H9 (cell line): ENCODE measurements at places on chromosomes 3 and 15.
A peak's percentile ranks its signal among the peaks of the same experiment; 100 is the strongest.

GRCh38 chr15:92268900-92269299 is 124.8 kb upstream of the ST8SIA2 start:
- DNase-seq = peak; percentile 39

GRCh38 chr3:33007776-33008175 is 56.3 kb downstream of the CCR4 start:
- DNase-seq = no peak

GRCh38 chr3:16520241-16520969 is 6.9 kb upstream of the RFTN1 start:
- no peak for DNase-seq

DNA sequence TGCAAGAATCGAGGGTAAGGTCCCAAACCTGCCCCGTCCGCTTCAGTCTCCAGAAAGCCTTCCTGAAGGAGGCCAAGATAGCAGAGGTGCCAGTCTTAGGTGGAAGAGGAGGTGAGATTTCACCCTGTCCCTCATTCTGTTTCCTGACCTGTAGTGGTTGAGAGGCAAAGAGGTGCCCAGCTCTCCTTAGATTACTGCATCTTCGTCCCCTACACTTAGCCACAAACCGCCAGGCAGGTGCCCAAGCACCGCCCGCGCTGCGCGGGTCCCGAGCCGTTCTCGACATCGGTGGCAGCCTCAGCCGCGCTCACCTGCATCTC is 23.8 kb upstream of the POLG start:
- DNase-seq = no peak

- DNase-seq = peak; percentile 20
These were observed 138.8 kb downstream of the LRRK1 start for GRCh38 chr15:101057841-101058407.

DNA sequence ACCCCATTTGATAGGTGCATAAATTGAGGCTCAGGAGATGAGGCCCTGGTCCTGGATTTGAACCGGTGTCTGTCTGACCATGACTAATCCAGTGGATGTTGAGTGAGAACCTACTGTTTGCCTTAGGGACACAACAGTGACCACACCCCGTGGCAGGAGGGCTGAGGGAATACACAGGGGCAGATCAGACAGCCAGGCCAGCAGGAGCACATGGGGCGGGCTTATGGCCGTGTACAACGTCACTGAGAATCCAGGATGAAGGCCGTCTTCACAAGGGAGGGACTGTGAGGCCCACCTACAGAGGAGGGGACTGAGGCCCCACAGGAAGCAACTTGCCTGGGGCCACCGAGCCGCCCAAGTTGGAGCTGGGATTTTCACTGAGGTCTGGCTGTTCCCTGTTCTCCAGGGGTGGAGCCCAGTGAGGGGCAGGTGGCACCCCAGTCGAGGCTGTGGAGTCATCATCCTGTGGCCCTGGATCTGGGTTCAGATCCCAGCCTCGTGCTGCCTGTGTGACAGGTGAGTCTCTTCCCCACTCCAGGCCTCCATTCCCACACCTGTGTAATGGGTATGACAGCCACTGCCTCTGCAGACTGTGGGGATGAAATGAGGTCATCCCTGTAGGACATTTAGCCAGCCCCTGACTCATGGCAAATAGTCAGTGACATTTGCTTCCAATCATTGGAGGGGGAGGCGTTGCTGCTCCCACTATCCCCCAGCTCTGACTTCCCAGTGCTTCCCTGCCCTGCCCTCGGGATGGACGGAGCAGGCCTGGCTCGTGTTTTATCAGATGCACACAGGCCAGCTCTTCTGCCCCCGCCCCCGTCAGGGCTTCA is 6.3 kb upstream of the PLXND1 start:
- DNase-seq = no peak

DNA sequence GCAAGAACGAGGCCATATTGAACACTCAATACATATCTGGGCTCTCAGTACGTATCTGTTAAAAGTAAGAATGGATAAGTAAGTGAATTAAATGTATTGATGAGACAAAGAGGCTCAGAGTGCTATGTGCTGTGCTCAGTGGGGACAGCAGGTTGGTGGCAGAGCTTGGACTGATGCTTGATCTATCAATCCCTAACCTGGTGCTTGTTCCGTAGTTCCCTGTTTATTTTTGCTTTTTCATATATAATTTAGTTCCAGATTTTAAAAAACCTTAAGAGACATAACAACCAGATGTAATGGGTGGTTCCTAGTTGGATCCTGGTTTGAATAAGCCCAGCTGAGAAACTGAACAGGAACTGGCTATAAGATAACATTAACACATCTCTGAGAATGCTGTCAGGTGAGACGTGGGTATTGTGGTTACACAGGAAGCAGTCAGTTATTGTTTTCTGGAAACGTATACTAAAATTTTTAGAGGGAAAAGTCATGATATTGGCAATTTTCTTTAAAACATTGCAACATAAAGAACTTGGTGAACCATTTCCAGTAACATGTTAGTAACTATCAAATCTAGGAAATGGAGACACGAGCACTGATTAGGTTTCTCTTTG is 120.5 kb downstream of the FOXB1 start:
- DNase-seq = no peak

- DNase-seq = no peak
These were observed 32.1 kb downstream of the POMGNT2 start for GRCh38 chr3:43073836-43074220.

DNA sequence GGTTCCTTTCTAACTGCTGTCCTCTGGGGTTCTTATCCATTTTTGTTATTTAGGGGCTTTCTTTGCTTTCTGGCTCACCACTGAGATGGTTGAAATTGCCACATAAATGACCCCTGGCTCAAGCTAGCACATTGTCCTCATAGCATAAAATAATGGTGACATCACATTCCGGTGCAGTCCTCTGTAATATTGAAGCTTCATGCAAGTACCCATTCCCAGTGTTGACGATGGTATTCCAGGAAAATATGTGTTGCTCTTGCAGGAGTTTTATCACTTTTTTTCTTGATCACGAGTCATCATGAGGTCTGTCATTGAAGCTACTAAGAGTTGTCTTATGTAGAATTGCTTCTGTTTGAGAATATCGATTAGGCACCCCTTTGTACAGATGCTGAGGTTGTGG is 56.1 kb downstream of the CRTC3 start:
- DNase-seq = no peak

DNA sequence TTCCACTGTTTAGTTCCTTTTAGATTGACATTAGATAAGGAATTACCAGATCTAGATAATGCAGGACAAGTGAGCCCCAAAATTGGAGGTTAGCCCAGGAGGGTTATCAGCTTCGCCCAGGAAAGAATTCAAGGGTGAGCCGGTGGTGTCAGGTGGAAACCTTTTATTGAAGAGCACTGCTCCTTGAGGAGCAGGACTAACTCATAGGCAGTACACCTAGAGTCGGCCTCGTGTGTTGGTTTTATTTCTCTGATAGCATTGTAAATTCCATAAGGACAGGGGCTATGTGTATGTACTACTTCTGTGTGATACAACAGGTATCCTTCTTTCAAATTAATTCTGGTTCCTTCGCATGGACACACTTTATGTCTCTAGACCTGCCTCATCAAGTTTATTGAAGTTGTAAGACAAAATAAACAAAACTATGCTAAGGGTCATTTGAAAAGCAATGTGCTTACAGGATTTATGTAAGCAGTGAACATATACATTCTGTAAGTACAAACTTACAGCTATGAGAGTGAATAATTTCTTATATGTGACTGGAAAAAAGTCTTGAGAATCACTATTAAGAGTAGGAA is 57.2 kb downstream of the SNX4 start:
- no peak for DNase-seq

GRCh38 chr3:22399566-22399965 is 648.6 kb upstream of the ZNF385D start:
- no peak for DNase-seq

DNA sequence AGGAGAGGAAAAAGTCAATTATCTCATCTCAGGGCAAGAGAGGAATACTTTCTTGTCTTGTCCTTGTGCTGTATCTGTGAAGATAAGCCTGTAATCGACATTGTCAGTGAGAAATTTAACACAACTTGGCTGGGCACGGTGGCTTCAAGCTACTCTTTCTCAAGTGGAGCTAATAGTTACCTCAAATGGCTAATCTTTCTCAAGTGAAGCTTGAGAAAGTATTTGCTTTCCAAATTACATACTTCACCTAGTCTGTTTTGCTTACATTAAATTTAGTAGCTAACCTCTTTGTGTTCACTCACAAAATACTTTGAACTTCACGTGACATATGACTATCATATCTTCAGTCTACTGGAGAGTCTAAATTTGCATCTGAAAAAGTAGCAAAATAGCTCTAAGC is 48.3 kb upstream of the B3GALNT1 start:
- no peak for DNase-seq

DNA sequence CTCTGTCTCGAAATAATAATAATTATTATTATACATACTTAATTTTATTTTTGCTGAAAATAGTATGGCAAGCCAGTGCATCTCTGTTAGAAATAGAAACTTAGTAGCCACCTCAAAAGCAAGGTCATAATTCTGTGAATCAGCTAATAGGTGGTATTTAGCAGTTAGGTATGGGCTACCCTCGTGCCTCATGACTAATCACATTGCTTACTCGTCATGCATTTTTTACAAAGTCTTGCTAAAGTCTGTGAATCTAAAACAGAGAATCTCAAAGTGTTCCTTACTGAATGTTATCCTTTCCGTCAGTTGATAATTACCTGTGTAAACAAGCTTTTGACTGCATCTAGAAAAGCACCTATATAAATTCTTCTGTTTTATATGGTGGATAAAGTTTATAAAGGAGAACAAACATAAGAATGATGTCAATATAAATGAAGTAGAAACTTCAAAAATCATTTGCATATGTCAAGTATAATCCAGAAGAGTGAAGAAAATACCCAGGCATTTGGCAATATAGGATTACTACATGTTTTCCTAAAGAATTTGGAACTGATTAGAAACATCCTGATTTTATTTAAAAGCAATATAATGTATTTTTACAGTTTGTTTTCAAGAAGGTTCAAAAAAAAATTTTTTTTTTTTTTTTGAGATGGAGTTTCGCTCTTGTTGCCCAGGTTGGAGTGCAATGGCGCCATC is 6.2 kb downstream of the PPARG start:
- DNase-seq = no peak

- DNase-seq = no peak
These were observed 290.7 kb upstream of the LMCD1 start for GRCh38 chr3:8210882-8211341.

GRCh38 chr3:56795097-56795828 is 6.5 kb downstream of the ARHGEF3 start:
- no peak for DNase-seq

- DNase-seq = peak; percentile 54
These were observed 8.4 kb upstream of the FOXB1 start for GRCh38 chr15:59995568-59996297.

GRCh38 chr15:62896969-62897486 is 145.5 kb upstream of the TPM1 start:
- no peak for DNase-seq

- DNase-seq = no peak
These were observed 6.2 kb upstream of the CCNL1 start for GRCh38 chr3:157166115-157166514.

DNA sequence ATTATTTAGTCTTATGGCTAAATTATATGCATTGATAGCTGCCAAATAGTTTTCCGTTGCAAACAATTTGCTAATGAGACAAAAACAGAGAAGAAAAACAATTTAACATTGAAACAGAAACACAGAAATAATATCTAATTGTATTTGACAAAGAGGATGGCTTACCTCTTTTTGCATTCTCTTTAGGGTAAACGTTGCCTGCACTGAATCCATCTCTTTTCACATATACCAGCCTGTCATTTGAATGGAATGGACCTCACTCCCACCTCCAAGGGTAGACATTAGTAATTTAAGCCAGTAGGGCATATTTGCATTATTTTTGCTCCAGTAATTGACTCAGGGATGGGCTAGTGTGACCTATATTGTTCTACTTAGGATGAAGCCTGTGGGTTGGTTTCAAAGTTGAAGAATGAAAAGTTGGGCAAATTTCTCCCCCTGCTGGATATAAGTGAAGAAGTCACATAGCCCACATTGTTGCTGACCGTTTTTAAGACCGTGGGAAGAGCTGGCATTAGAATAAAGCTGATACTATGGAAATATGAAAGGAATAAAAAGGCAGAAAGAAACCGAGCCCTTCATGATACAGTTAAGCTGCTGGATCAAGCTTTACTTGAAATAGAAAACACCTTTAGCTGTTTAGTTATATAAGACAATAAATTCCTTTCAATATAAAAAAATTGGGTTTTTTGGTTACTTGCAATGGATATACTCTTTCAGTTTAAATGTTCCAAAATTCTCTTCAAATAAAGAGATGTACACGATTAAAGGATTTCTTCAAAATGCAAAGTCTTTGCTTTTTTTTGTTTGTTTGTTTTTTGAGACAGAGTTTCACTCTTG is 26.9 kb downstream of the PIERCE2 start:
- DNase-seq = no peak

GRCh38 chr15:66702787-66703539 is 927 bp downstream of the SMAD6 start:
- no peak for DNase-seq

GRCh38 chr3:30353711-30354467 is 252.5 kb upstream of the TGFBR2 start:
- no peak for DNase-seq

DNA sequence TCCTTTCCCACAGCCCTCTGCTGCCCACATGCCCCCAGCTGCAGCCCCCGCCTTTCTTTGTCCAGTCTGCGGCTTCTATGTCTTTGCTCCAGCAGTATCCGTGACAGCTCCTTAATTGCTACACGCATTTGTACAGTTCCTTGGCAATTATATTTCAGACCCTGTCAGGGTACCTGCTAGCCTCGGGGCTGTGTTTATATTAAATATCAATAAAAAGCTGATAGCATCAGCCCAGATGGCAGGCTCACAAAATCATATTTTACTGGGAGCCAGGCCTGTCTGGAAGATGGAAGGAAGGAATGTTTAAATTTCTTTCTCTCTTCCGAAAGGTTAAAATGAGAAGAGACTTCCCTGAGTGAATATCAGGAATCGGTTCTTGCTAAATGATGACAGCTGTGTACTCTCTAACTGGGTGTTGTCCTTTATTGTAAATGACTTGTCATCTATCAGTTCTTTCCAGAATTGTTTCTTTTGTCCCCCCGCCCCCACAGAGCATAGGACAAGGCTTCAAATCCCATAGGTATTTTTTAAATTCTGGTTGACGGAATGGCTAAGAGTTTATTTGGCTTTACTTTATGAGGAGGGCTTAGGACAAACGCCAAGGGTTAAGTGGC is 378.1 kb downstream of the LRTM1 start:
- no peak for DNase-seq

GRCh38 chr3:39412668-39413260 is 6.2 kb downstream of the RPSA start:
- no peak for DNase-seq

DNA sequence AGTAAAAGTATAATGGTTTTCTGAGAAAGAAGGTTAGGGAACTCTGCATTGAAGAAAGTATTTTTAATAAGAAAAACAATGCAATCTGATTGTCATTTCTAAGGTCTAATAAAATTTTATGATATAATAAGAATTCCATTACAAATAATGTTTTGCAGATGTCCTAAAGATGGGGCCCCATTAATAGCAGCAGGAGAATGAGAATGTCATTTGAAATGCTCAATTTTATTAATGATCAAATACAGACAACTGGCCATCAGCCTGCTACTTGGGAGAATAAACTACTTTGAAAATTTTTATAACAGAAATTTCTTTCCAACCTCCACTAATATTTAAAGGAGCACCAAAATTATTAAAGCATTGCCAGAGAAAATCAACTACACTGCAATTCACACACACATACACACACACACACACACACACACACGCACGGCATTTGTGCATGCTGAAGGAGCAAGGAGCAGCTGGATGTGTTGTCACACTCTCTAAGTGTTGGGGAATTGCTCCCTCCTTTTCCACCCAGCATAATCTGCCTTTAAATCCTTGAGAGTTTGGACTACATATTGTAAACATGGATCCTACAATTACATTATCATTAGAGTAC is 109.5 kb downstream of the THRB start:
- no peak for DNase-seq
